ENCODE measurements at places on chromosomes 12 and 14.

- DNase-seq: no peak
Measured at GRCh38 chr12:57844709-57845477, 1.6 kb downstream of the CTDSP2 start.

DNA sequence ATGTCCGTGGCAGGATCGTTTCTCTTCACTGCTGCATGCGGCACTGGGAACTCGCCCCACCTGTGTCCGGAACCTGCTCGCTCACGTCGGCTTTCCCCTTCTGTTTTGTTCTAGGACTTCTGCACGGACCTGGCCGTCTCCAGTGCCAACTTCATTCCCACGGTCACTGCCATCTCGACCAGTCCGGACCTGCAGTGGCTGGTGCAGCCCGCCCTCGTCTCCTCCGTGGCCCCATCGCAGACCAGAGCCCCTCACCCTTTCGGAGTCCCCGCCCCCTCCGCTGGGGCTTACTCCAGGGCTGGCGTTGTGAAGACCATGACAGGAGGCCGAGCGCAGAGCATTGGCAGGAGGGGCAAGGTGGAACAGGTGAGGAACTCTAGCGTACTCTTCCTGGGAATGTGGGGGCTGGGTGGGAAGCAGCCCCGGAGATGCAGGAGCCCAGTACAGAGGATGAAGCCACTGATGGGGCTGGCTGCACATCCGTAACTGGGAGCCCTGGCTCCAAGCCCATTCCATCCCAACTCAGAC lies 1.2 kb downstream of the FOS start:
- no peak for DNase-seq

- DNase-seq: no peak
Measured at GRCh38 chr12:10453156-10453555, at the start of gene KLRC1. KLRC1 (minus strand) TSS chr12:10453377; CDS start chr12:10451156, 2,221 bp downstream.

GRCh38 chr12:81727391-81727790 lies 31.8 kb downstream of the PPFIA2 start:
- DNase-seq: no peak

GRCh38 chr14:93231129-93231979 lies 24.3 kb downstream of the UBR7 start:
- DNase-seq: no peak

DNA sequence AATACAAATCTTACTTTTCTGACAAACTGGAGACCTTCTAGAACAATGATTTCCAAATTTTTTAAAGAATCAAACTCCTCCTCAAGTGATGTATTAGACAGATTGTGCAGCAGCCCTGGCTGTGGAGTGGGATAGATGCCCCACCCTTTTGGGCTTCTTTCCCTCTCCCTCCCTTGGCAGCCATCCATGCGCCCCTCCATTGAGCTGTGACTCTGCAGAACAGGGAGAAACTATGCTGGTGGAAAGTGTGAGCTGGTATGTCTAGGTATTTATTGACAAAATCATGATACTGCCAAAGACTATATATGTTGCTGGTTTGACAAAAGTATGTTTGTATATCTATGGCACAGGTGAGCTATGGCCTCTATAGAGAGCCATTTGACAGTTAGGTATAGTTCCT lies 138.5 kb downstream of the KTN1 start:
- no peak for DNase-seq

GRCh38 chr12:5138256-5138655 lies 94.6 kb downstream of the KCNA5 start:
- DNase-seq: no peak

GRCh38 chr12:15446807-15447206 lies 124.5 kb downstream of the PTPRO start:
- DNase-seq: no peak

- no peak for DNase-seq
Measured at GRCh38 chr12:12229556-12230092, 37.2 kb downstream of the LRP6 start.

DNA sequence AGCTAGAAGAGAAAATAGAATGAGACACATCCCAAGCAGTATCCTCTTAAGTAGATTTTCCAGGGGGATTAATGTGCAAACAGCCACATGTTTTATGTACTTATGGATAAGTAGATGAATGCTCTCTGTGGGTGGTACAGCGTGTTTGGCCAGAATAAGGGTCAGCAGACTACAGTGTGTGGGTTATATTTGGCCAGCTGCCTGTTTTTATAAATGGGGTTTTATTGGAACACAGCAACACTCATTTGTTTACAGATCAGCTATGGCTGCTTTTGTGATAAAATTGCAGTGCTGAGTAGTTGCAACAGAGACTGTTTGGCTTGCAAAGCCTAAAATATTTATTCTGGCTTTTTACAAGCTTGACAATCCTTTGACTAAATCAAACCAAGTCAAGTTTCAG lies 780.2 kb upstream of the SEL1L start:
- peak; percentile 99 for DNase-seq

DNA sequence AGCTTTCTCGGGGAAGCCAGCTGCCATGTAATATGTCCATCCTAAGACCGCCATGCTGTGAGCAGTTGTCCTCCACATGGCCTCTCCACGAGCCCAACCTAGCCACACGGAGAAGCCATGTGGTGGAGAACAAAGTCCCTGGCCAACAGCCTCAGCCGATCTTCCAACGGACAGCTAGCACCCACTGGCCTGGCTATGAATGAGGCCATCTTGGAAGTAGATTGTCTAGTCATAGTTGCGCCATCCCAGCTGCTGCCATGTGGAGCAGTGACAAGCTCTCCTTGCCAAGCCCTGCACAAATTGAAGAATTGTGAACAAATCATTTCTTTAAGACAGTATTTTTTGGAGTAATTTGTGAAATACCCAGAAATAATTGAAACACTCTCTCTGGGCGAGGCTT lies 49.3 kb upstream of the USP44 start:
- DNase-seq: no peak

DNA sequence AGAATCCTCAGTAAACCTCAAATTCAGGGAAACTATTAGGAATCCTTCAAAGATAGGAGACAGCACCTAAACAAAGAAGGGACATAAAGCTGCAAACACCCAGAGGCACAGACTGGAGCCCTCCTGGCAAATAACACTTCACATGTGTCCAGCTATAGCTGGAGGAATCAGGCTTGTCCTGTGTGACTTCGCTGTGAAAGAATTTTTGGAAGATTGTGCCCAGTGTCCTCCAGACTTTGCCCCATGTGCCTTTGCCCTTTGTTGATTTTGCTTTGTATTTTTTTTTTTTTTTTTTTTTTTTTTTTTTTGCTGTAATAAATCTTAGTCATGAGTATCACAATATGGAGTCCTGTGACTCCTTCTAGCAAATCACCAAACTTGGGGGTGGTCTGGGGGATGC lies 136.8 kb downstream of the KCNH5 start:
- DNase-seq: no peak

GRCh38 chr12:76503957-76504356 lies 55.6 kb downstream of the OSBPL8 start:
- no peak for DNase-seq

- DNase-seq: no peak
Measured at GRCh38 chr14:42057111-42057510, 450.4 kb downstream of the LRFN5 start.

GRCh38 chr14:45267071-45267470 lies 14.1 kb upstream of the MIS18BP1 start:
- no peak for DNase-seq

DNA sequence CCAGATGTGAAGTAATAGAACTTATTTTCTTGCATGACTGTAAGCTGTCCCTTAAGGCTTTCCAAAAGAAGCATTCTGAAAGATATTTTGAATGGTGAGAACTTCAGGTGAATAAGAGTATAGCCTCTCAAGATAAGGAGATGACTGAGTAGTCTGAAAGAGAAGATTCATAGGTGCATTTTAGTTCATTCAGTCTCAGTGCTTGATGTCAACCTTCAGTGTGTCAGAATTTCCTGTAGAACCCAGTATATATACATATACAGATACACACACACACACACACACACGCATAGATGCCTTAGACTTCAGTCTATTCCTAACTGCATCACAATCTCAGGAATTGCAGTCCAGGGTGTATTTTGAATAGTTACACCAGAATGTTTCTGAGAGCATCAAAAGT lies 7.4 kb downstream of the BICDL1 start:
- no peak for DNase-seq

DNA sequence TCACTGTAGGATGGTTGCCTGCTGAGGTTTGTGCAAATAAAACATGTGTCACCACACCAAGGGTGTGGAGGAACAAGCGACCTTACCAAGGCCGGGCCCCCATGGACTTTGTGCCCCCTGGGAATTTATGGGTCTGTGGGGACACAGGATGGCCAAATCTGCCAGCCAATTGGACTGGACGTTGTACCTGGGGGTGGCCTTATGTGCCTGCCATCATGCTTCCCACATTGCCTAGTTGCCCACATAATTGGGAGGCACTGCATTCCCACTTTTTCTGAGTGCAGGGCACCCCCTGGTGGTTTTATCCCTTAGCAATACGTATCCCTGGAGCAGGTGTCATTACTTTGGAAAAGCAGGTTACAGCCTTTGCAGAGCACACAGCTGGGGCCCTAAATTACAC lies 92.6 kb upstream of the TMPO start:
- no peak for DNase-seq

DNA sequence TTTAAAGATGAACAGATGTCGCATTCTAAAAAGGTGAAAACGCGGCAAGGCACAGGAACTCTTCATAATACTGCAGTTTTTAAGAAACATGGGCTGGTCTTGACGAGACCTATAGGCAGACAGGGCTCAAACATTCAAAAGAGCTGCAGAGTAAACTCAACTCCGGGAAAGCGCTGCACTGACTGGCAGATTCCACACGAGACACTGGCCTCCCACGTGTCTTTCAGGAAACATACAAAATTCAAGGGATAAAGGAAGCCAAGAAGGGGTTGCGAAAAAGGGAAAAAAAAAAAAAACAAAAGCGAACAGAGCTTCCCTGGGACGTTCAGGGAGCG lies 614 bp upstream of the ARF6 start:
- peak; percentile 49 for DNase-seq

GRCh38 chr12:103698752-103699560 lies 111.9 kb downstream of the STAB2 start:
- DNase-seq: no peak

- DNase-seq: no peak
Measured at GRCh38 chr12:15411842-15412241, 89.5 kb downstream of the PTPRO start.

DNA sequence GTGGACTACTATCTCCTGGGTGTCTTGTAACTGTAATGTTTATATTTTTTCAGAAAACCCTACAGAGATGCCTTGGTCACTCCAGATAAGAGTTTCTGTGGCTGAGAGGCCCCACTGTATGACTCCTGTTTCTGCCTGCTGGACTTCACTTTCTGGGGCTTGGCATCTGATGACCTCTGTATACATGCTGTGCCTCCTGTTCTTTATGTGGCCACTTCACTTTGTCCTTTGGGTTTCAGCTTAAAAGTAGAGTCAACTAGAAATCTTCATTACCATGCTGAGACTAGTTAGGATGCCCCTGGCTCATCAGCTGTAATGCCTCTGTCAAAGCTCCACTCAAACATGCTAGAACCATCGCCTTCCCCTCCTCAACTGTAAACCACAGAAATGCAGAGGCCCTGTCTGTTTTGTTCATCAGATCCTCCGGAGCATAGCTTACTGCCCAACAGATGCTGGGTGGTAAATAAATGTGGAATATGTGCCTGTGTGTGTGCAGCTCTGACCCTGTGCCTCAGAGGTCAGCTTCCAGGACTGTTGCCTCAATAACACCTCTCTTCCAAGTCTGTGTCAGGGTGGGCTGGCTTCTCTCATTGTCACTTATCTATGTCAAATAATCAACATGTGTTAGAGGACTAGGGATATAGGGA lies 25.5 kb downstream of the ZNF664 start:
- DNase-seq: no peak

- no peak for DNase-seq
Measured at GRCh38 chr12:82605115-82605514, 81.6 kb upstream of the TMTC2 start.

DNA sequence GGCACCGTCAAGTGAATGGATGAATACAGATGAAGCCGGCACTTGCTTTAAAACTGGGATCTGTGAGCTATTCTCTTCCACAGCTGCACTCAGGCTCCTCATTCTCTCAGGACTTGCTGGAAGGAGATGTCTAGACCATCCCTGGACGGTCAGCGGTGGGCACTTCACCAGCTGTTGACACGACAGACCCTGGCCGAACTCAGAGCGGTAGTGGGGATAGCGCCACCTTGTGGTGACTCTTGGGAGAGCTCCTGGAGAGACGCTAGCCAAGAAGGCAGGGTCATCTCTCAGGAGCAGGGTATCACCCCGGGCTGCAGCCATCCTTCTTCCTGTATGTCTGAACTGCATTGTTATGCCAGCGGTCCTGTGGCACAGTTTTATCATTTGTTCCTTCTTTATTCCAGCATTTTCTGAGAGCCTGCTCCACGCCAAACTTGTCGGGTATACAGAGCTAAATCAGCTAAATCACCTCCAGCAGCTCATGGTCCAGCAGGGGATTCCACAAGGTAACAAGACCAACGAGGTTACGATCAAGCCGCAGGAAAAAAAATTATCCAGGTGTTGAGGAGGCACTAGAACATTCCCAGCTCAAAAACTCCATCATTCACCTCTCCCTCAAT lies 10.0 kb downstream of the WNT1 start:
- no peak for DNase-seq

DNA sequence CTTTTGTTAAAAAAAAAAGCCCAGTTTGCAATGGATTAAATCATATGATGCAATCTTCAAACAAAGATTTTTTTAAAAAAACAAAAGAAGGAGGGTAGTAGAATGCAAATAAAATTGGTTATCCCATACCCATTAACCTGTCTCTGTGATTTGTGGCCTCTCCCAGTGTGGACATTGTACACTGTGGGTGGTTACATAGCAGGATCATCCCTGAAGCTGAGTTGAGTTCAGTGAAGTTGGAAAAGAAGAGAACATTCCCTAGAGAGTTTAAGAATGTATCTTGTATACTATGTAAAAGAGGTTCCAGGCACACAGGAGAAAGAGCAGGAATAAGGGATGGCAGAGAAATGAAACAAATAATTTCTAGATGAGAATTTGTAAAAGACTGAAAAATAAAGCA lies 142.4 kb upstream of the SLC16A7 start:
- no peak for DNase-seq

DNA sequence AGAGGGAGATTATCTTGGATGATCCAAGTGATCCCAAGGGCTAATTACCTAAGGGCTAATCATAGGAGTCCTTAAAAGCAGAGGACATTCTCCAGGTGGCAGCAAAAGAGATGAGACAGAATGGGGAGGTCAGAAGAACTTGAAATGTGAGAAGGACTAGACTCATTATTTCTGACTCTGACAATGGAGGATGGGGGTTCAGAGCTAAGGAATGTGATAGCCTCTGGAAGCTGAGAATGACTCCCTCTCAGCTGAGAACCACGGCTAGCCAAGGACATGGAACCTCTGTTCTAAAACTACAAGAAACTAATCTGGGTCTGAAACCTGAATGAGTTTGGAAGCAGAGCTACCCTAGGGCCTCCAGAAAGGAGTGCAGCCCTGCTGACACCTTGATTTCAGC lies 35.6 kb upstream of the ANKS1B start:
- no peak for DNase-seq

DNA sequence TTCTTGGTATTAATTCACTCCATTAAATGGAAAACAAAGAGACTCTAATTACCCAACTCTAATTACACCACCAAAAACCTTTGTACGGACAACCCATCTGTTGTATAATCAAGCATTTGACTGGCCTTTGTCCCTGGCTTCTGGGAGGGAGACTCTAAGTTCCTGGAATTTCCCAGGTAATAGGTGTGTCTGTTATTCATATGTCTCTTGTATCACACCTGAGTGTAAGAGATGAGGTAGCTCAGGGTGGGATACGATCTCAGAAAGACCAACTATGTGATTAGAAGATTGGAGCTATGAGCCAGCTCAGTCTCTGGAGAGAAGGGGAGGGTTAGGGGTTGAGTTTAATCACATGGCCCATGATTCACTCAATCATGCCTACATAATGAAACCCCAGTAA lies 94.7 kb upstream of the PLXNC1 start:
- DNase-seq: no peak

GRCh38 chr12:991350-992333 lies 619 bp downstream of the ERC1 start:
- DNase-seq: no peak
